ENCODE measurements at places on chromosomes 5 and 9.

DNA sequence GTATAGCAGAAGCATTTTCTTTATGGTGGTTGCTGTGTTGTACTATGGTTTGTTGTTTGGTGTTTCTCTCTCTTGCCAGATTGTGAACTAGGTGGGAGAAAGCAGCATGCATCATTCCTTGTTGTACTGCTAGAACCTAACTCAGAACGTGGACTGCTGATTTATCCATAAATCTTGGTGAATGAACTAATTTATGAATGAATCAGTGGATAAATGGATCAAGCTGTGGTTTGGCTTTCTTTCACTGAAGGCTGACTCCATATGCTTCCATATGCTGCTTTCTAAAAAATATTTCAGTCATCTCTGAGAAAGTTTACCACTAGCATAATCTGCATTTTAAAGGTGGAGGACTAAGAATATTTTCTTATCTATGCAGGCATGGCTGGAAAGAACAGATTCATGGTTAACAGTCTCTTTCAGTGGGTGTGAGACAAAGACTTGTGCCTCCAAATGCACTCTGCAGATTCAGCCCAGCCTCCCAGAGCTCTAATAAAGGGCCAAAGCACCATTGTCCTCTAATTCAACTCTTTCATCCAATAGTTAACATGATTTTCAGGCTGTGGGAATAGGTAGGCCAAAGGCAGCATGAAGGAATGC is 237.7 kb downstream of the SH3GL2 start:
- no peak for DNase-seq

- no peak for DNase-seq
Measured at GRCh38 chr5:65818592-65818991, 96.6 kb downstream of the NLN start.

DNA sequence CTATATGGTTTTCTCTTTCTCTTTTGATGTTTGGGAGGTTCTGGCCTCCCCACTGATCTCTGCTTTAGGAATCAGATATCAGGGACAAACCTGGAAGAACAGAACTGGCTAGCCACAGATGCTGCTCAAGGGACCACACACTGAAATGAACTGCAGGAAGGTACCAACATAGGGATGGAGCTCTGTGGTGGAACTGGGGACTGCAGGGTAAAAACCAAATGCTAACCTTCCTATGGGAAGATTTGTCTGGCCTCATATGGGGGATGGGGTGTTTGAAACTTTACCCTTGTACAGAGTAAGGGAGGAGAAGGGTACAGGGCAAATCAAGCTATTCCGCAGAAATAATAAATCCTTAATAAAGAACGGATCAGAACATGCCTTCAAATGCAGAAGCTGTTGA is 49.4 kb downstream of the ELOVL7 start:
- no peak for DNase-seq

GRCh38 chr9:68955330-68955729 is 58.6 kb downstream of the PRKACG start:
- DNase-seq, result no peak

DNA sequence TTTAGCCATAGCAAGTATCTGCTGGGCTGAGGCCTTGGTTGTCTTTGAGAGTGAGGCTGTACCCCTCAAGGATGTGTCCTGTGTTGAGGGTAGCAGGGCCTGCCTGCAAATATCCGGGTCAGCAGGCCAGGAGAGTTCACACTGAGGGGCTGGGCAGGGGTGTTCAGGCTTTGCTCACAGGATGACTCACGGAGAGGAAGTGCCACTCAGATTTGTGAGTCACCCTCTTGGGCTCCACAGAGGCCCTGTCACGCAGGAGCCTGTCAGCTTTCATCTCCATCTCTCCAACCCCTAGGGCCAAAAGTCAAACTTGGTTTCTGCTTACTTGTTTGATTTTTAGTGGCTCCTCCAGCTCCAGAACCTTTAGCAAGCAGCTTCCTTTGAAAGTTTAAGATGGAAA is 211.5 kb downstream of the SEC61B start:
- peak; percentile 28 for DNase-seq

DNA sequence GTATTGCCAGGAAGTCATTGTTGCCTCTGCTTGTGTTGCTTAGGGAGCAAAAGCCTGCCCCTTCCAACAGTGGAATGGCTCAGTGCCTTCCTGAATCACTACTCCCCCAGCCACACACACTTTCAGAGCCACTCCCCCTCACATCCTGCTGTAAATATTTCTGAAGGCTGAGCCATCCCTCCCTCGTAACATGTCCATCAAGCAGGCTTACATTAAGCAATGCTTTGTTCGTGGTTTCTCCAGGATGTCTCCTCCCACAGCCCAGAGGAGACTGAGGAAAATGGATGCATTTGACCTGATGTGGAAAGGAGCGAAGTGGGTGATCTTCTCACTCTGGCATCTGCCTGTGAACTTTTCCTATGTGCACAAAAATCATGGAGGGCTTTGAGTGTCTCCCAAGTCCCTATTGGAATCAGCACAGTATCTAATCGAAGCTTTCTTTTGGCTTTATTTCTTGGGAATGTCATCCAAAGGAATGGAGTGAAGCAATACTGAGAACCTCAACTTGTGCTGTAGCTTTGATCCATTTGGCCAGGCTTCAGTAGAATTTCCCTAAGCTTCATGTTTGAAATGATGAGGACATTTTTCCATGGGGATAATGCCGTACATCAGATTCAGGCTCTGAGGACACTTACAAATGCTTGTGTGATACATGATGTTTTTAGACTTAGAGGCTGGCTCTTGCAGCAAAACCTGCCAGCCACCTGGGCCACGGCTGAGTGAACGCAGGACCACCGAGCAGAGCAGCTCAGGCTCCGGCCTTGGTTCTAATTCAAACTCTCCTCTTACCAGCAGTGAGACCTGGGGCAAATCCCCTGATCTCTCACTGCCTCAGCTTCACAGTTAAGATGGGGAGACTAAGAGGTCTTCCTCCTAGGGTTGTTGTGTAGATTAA is 389.1 kb downstream of the ENC1 start:
- no peak for DNase-seq

DNA sequence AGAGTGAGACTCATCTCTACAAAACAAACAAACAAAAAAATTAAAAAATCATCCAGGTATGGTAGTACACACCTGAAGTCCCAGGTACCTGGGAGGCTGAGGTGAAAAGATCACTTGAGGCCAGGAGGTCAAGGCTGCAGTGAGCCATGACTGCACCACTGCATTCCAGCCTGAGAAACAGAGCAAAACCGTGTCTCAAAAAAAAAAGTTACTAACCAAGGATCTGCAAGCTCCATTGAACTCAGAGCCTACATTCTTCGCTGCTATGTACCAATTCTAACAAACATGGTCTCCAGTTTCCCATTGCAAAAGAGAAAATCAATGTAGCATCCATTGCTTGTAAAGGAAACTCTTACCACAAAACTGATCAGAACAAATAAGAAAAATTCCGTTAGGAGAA is 33.5 kb downstream of the MTMR12 start:
- DNase-seq, result no peak

DNA sequence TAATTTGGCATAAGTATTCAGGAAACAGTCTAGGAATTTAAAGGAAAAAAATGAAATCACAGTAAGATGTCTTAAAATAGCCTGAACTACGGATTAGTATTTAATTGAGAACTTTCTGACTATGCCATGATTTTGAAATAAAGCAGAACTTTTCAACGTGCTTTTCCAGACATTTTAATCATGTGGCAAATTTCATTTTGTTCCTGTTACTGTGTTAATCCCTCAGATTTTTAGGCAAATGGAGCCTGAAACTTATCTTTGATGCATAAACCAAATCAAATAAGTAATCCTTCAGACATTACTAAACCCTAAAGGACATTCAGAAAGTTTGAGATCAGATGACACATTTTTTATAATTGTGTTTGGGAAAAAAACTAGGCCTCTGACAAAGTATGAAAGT is 75.7 kb downstream of the FBN2 start:
- no peak for DNase-seq

- no peak for DNase-seq
Measured at GRCh38 chr5:3027185-3027865, 275.8 kb upstream of the IRX2 start.

- no peak for DNase-seq
Measured at GRCh38 chr9:7912037-7912535, 112.5 kb upstream of the DMAC1 start.

DNA sequence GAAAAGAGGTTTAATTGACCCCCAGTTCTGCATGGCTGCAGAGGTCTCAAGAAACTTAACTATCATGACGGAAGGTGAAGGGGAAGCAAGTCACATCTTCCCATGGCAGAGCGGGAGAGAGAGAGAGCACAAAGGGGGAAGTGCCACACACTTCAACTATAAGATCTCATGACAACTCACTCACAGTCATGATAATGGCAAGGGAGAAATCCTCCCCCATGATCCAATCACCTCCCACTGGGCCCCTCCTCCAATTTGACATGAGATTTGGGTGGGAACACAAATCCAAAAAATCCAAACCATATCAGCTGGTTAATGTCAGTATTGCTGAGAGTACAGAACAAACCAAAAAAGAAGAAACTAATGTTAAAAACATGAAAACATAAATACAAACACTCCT is 120.2 kb downstream of the STARD4 start:
- DNase-seq, result no peak

DNA sequence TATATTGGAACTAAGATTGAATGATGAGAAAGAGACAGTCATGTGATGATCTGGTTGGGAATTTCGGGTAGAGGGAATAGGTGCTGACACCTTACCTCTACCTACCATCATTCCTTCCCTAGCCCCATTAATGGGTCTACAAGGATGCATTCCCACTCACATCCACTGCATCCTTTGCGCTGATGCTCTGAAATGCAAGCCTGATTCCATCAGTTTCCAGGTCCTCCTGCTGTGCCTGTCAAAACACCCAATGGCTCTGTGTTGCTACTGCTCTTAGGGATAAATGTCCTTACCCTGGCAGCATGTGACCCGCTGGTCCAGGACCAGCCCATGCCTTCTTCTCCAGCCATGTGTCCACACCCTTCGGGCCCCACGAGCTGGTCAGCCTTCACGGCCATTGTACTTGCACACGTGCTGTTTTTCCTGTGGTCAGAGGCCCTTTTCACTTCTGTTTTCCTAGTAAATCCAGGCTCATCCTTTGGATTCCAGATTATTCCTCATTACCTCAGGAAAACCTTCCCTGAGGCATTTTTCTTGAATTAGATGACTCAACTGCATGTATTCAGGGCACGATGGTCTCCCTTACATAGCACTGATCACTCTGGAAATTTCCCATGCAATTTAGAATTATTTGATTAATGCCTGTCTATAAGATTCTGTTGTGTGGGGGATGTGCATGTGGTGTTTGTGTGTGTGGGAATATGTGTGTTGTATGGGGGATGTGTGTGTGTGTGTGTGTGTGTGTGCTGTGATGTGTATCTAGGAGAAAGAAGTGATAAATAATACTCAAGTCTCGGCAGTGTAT is 185.0 kb downstream of the DIRAS2 start:
- no peak for DNase-seq

- DNase-seq, result no peak
Measured at GRCh38 chr9:19020886-19021455, 12.0 kb downstream of the SAXO1 start.

DNA sequence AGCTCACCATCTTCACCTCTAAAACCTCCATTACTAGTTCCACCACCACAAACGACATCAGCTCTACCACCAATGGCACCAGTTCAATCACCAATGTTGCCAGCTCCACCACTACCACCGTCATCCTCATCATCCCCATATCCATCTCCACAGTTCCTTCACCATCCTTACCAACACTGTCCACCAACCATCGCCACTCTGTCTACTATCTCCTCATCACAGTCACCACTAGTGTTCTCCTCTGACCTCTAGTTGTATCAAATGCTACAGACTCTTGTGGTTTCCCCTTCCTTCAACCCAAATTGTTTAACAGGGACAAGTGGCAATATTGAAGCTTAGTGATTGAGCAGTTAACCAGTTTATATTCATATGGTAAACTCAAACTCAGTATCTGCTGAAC is 182.6 kb downstream of the CAAP1 start:
- no peak for DNase-seq

GRCh38 chr9:21333226-21333625 is 2.0 kb downstream of the KLHL9 start:
- DNase-seq, result no peak

- DNase-seq, result no peak
Measured at GRCh38 chr5:78908173-78909061, 76.7 kb downstream of the ARSB start.

DNA sequence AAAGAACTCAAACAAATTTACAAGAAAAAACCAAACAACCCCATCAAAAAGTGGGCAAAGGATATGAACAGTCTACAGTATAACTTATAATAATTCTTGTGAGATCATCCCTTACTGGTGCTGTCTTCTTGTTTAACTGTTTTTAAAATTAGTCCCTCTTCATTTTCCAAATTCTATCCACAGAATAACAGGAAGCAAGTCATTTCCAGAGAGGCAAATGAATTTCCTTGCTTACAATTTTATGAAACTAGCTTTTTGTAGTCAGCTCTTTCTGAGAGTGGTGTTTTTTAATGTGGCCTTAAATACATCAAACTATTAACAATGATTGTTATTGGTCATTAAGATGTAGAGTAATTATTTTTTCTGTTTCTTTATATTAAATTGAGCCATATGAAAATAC is 40.6 kb downstream of the FAM174A start:
- DNase-seq, result no peak

GRCh38 chr9:91425271-91425670 is 1.6 kb upstream of the NFIL3 start:
- DNase-seq, result no peak

- peak; percentile 32 for DNase-seq
Measured at GRCh38 chr5:176629853-176630680, at the start of the genes EIF4E1B and SNCB. Gene EIF4E1B (plus strand): TSS chr5:176630675. CDS start chr5:176642788, 12,113 bp downstream. Gene SNCB (minus strand): TSS chr5:176630534. CDS start chr5:176629654, 880 bp downstream.

- no peak for DNase-seq
Measured at GRCh38 chr9:104774132-104774531, 10.2 kb downstream of the NIPSNAP3B start.

DNA sequence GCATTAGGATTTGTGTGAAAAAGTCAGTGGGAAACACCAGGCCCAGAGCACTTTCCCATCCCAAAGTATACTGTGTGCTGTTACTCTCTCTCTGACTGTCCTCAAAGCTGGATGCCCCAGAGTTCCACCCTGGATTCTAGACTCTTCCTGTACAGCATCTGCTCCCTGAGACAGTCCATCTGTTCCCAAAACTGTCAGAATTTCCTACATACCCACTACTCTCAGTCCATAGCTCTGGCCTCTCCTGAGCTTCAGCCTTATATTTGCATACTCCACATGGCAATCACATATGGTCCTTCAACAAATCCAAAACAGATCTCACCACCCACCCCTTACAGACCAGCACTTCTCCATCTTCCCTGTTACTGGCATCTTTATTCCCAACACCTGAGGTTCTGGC is 9.5 kb downstream of the ELP1 start:
- DNase-seq, result no peak

DNA sequence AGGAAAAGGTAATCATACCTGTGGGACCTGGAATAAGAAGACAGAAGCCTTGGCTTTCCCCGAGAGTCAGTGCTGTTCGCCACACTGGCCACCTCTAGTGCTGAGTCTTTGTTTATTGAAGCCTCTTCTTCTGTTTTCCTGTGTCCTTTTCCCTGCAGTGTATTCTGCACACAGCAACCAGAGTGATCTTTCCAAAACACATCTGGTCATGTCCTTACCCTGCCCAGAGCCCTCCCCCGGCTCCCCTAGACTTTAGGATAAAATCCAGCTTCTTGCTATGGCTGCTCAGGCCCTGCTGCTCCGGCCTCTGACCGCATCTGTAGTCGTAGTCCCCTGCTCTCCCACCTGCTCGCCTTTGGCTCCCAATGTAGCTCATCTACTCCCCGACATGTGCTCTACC is 28.3 kb downstream of the GALNT10 start:
- DNase-seq, result no peak

- no peak for DNase-seq
Measured at GRCh38 chr9:10774051-10774450, 161.2 kb upstream of the PTPRD start.

Measured in stimulated activated CD4-positive, alpha-beta T cell treated with anti-CD3 and anti-CD28 coated beads, Interleukin-12 subunit alpha, Interleukin-12 subunit beta, amount 100 ng/mL, for 48 hours (primary cell).